ENCODE measurements at places on chromosomes 12 and 14.

DNA sequence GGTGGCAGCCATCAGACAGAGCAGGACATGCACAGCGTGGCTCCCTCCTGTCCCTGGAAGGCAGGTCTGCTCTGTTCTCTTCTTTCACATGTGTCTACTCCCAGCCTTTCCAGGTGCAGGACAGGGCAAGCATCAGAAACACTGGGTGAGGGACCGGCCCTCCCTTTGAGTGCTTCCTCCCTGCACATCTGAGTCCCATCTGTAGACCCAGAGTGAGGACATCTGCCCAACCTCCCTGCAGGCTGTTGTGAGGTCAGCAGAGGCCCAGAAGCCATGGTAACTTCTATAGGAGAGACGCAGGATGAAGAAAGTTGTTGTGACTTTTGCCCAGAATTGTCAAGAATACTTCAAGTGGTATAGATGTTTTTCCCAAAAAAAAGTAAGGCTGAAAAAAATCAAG lies 282.7 kb downstream of the CACNA1C start:
- DNase-seq, result no peak

GRCh38 chr14:52848626-52849025 lies 57.2 kb upstream of the GNPNAT1 start:
- DNase-seq, result no peak

DNA sequence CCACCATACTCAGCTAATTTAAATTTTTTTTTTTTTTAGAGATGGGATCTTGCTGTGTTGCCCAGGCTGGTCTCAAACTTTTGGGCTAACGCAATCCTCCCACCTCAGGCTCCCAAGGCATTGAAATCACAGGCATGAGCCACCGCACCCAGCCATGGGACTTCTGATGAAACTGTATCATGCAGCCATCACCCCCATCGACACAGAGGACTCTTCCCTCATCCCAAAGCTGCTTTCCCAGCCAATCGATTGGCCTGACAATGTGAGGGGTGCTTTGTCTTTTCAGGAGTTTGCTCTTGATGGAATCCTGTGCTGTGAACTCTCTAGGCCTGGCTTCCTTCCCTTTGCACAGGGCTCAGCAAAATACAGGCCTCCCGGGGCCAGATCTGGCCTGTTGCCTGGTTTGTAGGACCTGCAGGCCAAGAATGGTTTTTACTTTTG lies 59.6 kb upstream of the NCOR2 start:
- no peak for DNase-seq

DNA sequence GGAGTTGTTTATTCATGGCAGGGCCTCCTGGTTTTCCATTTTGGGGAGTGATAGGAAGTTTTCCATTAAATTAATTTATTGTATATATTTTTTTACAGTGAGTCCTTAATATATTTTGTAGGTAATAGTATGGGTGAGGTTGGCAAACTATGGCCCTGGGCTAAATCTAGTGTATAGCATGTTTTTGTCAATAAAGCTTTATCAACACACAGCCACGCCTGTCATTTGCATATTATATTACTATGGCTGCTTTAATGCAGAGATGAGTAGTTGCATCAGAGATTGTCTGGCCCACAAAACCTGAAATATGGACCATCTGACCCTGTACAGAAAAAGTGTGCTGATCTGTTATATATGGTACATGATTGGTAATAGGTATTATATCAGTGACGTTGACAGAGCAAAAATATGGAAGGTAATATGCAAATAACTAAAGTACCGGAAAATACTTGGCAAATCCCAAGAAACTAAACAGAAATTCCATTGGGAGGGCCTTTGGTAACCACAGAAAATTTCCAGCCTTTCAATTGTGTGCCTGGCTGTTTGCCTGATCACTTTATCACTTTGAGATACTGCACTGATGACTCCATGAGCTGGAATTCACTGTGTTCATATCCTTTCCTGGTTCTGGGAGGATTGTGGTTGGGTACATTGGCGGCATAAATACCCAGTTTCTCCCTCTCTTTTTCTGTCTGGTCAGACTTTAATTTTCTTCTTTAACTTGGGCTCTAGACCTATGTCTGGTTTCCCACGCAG lies 61.7 kb upstream of the RFLNA start:
- DNase-seq, result no peak

GRCh38 chr12:19251481-19252132 lies 122.1 kb downstream of the PLEKHA5 start:
- no peak for DNase-seq

DNA sequence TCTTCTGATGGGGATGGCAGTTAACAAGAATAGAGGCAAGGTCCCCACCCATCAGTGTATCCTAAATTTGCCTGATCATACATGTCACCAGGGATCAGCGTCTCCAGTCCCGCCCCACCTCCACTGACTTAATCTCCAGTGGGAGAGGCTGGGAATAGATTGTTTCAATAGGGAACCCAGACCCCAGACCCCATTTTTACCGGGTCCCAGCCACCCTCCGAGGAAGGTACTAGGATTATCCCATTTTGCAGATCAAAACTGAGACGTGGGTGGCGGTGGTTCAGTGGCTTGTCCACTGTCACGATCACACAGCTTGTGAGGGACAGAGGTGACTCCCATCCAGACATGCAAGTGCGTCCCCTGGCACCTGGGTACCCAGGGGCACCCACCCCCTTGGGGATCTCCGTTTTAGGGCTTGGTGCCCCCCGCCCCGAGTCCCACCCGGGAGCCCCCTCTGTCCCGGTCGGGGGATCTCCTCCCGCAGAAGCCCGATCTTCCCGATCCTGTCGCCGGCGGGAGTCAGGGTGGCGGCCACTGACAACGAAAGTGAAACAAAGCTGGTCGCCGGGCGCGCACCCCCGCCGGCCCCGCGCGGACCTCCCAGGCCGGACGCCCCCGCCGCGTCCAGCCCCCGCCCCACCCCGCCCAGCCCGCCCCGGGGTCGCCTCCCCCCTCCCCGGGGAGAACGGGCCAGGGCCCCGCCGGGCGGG lies 523 bp downstream of the WSB2 start:
- DNase-seq, result no peak

DNA sequence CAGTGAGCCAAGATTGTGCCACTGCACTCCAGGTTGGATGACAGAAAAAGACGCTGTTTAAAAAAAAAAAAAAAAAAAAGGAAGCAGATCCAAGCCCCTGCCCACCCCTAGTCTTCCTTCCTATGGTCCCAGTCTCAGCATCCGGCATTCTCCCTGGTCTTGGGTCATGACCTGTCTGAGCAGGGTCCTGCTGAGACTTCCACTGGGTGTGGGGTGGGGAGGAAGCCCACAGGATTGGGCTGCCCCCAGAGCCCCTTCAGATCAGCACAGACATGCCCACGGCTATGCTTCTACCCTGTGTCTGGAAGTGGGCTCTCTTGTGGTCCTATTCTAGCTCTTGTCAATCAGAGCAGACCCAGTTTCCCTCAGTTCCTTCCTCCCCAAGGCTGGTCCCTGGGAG lies 12.6 kb upstream of the PLEK2 start:
- DNase-seq, result no peak

- no peak for DNase-seq
These were observed 121.5 kb downstream of the ADGRD1 start for GRCh38 chr12:131075194-131075593.

DNA sequence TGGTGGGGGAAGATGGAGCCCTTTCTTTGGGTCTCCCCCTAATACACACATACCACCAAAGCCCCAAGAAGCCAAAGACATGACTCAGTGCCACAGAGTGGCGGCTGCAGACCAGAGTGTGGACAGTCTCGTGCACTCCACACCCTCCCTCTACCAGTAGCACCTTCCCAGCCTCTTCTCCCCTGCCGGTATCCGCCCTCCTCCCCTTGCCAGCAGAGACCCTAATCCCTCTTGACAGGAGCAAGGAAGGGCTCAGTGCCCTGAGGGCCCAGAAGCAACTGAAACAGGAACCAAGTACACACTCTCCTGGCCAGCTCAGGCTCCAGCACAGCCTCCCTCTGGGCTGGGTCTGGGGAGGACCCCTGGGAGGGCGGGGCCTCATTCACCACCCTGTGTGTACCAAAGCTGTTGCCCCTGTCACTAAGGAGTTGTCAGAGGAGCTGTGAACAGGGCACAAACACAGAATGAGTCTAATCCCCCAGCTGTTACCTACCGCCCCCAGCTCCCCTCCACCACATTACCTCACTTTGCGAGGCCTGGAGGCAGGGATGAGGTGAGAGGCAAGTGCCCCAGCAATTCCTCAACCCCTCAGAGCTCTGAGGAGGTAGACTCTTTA lies 8.2 kb downstream of the SPRYD3 start:
- no peak for DNase-seq
